Hematopoietic multipotent progenitor cell treated with erythropoietin and hydrocortisone succinate and interleukin-3 and kit ligand, for 8 days (in vitro differentiated cells): ENCODE measurements at places on chromosomes 4 and X.

DNA sequence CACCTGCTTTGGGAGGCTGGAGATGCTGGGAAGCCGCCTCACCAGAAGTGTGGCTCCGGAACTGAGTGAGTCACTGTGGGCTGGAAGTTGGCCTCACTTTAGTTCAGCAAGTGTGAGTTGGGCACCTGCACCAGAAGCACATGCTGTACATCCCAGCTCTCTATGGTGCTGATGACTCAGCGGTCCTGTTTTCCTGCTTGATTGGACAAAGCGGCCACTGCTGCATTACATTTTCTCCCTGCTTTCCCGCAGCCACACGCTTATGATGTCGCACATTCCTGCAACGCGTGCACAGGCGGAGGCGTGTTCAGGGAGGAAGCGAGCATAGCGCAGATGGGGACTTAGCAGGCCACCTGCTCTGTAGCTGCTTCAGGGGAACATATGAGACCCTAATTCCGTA, 26.7 kb upstream of the CLDN34 start:
- DNase-seq, result no peak

DNA sequence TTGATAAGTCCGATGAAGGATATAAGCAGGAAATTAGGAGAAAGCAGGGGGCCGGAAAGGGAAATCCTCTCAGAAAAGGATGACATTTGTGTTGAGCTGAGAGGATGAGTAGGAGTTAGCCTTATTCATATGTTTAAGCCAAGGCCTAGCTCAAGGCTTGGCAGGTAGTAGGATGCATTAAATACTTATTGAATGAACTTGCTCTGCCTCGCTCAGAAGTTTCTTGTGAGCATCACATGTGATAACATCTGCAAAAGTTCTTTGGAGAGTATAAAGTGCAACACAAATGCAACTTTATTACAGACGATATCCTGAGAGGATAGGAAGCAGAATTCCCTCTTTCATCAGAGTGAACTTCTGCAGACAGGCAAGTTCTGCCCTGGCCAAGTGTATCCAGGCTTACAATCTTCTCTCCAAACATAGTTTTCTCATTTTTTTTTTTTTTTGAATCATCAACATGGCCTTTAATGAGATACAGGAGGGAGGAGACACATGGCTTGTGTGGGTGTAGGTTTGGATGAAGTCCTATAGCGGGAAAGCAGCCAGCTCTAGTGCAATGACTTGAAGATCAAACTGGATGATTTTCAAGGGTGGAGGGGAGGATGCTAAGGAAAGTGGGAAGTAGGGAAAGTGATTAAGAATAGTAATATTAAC, 48.1 kb downstream of the LUZP4 start:
- DNase-seq, result no peak

GRCh38 chr4:83342476-83342875, 7.8 kb upstream of the HPSE start:
- peak; percentile 27 for DNase-seq

DNA sequence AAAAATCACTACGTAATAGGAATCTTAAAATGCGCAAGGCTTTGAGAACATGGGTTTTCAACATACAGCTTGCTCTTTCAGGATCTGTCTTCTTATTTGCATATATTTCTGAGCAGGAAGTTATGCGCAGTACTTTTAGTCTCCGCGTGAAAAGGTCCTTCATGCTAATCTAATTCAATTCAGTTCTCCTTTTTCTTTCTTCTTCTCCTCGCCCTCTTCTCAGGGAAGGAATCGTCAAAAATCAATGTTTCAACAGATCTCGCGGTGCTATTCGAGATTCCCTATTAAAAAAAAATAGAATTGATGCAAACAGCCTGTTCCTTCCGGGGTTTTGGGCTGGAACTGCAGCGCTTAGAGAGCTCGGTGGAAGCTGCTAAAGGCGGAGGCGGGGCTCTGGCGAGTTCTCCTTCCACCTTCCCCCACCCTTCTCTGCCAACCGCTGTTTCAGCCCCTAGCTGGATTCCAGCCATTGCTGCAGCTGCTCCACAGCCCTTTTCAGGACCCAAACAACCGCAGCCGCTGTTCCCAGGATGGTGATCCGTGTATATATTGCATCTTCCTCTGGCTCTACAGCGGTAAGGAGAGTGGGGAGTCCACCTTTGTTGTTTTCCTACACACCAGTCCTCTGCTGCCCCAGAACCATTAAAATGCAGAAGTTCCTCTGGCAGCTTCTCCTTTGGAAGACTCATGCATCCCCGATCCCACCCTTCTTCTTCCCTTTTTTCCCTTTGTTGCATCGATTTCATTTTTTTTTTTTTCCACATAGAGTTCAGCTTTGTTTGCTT, at the start of the genes HMGN5 and SH3BGRL:
Gene HMGN5, minus strand, starts transcription at position 243 of the 785 bp plus-strand sequence. CDS start 80,364 bp downstream, outside the sequence.
Gene SH3BGRL, plus strand, starts transcription at position 432 of the 785 bp plus-strand sequence. Its CDS starts 99 bp downstream, at position 531.
- DNase-seq, result peak; percentile 88

- DNase-seq, result no peak
Observed at GRCh38 chrX:115588179-115588578, 27.2 kb downstream of the PLS3 start.

DNA sequence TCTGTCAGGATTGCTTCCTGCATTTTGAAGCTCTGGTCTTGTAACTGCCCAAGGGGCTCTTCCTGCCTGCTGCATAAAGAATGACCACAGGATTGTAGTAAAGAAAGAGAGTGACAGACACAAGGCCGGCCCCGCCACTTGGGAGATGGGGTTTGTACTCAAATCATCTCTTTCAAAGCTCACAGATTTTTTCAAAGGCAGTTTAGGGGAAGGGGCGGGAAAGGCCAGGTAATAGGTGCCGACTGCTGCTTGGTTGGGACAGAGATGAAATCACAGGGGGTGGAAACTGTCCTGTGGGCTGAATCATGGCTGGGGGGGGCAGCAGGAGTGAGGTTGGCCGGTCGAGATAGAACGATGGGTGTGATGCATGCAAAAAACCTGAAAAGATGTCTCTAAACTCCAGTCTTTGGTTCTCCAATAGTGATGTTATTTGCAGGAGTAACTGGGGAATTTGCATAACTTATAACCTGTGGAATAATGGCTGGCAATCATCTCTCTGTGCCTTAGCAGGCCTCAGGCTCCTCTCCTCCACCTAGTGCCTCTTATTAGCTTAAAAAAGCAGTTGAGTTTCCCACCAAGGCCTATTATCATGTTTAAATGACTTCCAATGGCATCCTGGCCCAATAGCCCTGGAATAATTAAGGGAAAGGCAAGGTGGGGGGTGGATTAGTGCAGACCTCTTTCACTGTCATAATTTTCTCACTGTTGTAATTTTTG, 778.4 kb upstream of the FRG1 start:
- DNase-seq, result no peak

- DNase-seq, result no peak
Observed at GRCh38 chr4:181701214-181701613, 542.0 kb upstream of the TENM3 start.

- no peak for DNase-seq
Observed at GRCh38 chr4:68960294-68961163, 8.9 kb upstream of the UGT2A3 start.

DNA sequence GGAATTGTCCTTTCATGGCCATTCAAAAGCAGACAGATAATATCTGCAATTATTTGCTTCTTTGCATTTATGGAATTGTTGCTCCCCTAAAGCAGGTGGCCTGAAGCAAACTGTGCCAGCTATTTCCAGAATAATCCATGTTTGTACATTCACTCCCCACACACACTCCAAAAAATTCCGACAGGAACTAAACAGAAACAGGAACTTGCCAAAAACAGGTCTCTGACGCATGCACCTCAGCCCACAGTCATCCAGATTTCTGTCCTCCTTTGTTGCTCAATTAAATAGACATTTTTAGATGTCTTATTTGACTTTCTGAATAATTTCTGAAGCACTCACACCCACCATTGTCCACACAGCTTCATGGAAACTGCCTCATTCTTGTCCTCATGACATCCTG, 71.5 kb upstream of the EDNRA start:
- DNase-seq, result no peak

GRCh38 chr4:105661028-105661427, 47.5 kb downstream of the INTS12 start:
- DNase-seq, result no peak

DNA sequence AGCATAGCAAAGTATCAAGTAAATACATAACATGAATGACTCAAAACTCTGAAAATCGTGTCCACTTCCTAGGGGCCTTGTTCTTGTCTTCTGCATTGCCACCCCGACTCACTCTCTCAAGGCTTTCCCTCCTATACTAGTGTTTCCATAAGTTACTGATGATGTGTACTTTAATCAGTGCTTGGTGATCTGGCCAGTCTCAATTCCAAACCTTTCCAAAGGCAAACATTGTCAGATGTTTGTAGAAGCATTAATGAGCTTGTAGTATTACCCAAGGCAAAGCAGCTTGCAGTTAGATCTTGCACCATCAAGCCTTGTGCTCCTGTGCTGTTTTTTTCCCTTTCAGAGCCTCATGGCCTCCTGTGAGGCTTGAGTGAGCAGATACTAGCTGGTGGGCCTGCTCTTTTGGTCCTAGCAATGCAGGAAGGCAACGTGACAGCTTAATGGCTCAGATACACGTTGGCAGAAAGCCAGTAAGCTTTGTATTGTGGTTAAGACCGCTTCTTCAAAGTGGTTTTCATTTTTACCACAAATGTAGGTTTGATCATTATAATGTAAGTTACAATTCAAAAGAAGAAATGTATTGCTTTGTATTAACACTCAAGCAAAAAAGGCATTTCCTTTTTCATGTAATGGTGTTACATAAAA, 51.8 kb downstream of the RBPJ start:
- DNase-seq, result peak; percentile 84

GRCh38 chrX:118356154-118356701, 10.3 kb downstream of the WDR44 start:
- no peak for DNase-seq

- DNase-seq, result no peak
Observed at GRCh38 chr4:126136922-126137781, 822.4 kb downstream of the FAT4 start.

DNA sequence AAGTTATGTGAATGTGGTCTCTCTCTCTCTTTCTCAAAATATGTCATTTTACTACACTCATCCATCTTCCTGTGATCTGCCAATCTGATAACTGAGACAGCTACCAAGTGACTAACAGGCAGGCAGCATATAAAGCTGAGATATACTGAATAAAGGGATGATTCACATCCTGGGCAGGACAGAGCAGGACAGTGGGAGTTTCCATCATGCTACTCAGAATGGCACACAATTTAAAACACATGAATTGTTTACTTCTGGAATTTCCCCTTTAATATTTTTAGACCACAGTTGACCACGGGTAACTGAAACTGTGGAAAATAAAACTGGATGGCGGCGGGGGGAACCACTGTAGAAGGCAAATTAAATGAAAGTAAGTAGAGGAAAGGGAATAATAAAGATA, 58.6 kb upstream of the DCTD start:
- peak; percentile 83 for DNase-seq

- DNase-seq, result no peak
Observed at GRCh38 chrX:24264383-24264782, 49.5 kb downstream of the SUPT20HL2 start.

GRCh38 chrX:129576539-129576938, 36.5 kb downstream of the OCRL start:
- DNase-seq, result no peak

- no peak for DNase-seq
Observed at GRCh38 chrX:148573119-148573518, 72.7 kb downstream of the AFF2 start.

DNA sequence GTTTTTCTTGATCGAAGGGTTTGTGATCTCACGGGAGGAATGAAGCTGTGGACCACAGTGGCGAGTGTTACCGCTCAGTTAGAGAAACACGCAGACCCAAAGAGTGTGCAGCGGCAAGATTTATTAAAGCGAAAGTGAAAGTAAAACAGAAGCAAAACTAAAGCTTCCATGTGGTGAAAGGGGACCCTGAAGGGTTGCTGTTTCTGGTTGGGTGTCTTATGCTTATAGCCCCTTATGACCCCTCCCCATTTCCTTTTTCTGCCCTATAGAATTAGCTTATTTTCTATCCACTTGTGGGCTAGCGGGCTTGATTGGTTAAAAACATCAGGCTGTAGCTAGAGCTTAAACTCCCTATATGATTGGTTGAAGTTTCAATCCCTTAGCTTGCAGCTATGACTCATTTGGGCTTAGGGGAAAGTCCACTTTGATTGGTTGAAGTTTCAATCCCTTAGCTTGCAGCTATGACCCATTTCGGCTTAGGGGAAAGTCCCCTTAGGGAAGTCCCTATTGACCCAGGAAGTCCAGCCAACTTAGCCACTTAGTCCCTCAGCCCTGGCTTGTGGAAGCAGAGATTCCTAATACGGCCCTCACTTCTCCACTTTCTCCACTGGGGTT, 171.2 kb upstream of the NWD2 start:
- no peak for DNase-seq

- DNase-seq, result no peak
Observed at GRCh38 chrX:40975951-40976350, 109.3 kb upstream of the USP9X start.

DNA sequence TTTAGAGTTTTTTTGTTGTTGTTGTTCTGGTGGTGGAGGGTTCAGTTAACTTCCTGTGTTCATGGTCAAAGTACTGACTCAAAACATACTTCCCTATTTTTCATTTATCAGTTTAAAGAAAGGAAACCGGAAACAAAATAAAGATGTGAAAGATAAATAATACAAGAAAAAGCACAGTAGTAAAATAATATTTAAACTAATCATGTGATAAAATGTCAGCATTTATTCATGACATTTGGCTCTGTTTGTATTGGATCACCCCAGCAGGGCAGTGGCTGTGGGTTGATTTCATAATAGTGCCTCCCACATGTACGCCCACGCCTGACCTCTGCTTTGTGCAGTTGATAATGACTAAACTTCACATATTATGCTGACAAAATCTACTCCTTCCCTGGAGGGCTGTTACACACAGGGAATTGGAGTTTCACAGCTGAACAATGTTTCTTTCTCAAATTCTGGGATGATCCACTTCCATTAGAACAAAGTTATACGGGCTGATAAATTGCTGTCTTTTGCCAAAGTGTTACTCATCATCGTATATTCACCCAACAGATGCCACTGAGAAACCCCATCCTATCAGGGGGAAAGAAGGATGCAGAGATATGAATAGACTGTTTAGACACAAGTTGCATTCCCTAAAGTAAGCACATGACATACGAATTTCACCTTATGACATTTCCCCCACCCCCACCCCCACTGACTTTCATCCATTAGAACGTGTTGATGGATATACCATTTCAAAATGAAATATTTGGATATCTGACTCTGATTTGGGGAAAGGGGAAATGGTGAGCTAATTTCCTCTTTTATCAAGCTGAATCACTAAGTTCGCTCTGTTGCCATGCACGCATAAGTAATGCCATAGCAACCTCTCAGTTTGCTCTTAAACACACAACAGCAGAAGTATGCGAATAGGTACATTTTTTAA, 48.3 kb downstream of the AMELX start:
- DNase-seq, result peak; percentile 67

- no peak for DNase-seq
Observed at GRCh38 chrX:55867708-55868107, 150.2 kb downstream of the RRAGB start.

DNA sequence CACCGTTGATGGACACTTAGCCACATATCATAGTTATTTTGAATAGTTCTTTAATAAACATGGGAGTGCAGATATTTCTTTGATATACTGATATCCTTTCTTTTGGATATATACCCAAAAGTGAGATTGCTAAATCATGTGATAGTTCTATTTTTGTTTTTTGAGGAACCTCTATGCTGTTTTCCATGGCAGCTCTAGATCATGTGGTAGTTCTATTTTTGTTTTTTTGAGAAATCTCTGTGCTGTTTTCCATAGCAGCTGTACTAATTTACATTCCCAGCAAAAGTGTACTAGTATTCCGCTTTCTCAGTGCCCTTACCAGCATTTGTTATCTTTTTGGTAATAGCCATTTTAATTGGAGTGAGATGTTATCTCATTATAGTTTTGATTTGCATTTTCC, 3.6 kb downstream of the SH3BGRL start:
- no peak for DNase-seq
